ENCODE measurements at places on chromosomes 11 and 22. TPM values are rescaled to one million over a fixed set of nuclear protein-coding genes. Genes with fewer than 3 reads are reported as not detected.

The LDLRAD3 gene
- 25.1 TPM for total RNA-seq

The DCHS1 gene
- 84.2 TPM for total RNA-seq

The ARHGAP1 gene
- total RNA-seq: 32.6 TPM

The KDM4E gene
- not detected for total RNA-seq

The HPS5 gene
- total RNA-seq: 43.2 TPM

The CCDC81 gene
- 3.7 TPM for total RNA-seq

The BTBD18 gene
- total RNA-seq: not detected

The PPFIBP2 gene
- 37.8 TPM for total RNA-seq

The SMC1B gene
- total RNA-seq: 0.11 TPM
